HT-29 (cell line): ENCODE measurements at places on chromosomes 2 and 18. TPM values are rescaled to one million over a fixed set of nuclear protein-coding genes. Genes with fewer than 3 reads are reported as not detected.
A peak's percentile ranks its signal among the peaks of the same experiment; 100 is the strongest.

DNA sequence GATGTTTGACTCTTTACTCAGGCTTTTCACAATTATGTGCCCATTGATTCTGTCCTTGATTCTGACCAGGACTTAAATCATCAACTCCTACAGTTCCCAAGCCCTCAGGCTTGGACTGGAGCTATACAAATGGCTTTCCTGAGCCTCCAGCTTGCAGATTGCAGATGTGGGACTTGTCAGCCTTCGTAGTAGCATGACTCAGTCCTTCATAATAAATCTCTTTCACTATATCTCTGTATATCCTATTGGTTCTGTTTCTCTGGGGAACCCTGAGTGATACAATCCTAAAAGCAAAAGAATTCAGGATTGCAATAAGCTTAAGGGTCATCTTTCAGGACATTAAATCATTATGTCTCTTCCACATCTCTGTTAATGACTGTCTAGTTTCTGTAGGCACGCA, 356.6 kb downstream of the RIT2 start:
- no peak for DNase-seq

DNA sequence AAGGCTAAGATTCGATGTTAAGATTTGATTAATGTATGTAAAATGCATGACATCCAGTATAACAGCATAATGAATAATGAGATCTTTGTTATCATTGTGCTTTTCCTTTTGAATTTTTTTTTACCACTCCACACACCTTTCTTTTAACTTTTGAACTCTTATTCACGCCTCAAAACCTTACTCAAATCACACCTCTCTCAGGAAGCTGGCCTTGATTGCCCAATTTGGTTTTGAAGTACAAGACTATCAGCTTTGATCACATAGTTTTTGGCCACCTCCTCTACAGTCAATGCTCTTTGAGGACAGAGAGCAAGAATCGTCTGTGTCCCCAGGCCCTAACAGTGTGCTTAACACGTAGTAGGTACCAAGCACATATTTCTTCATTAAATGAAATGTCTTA, 29.9 kb upstream of the SLC9A2 start:
- no peak for DNase-seq

DNA sequence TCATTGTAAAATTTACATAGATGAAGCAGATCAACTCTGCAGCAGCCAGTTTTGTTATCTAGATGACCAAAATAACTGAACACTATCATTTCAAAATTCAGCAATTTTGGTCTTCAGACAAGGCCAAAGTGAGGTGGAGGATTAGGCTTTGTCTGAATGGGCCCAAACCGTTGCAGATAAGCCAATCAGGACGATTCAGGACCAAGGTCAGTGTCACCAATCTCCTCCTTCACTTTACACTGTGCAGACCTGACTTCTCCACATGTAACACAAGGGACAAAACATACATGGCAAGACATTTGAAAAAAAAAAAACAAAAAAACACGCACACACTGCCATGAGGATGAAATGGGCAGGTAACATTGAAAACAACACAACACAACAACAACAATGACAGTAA, 211.2 kb downstream of the NAPG start:
- no peak for DNase-seq

- DNase-seq = no peak
These were observed 83.8 kb upstream of the KLHL29 start for GRCh38 chr2:23301136-23301535.

DNA sequence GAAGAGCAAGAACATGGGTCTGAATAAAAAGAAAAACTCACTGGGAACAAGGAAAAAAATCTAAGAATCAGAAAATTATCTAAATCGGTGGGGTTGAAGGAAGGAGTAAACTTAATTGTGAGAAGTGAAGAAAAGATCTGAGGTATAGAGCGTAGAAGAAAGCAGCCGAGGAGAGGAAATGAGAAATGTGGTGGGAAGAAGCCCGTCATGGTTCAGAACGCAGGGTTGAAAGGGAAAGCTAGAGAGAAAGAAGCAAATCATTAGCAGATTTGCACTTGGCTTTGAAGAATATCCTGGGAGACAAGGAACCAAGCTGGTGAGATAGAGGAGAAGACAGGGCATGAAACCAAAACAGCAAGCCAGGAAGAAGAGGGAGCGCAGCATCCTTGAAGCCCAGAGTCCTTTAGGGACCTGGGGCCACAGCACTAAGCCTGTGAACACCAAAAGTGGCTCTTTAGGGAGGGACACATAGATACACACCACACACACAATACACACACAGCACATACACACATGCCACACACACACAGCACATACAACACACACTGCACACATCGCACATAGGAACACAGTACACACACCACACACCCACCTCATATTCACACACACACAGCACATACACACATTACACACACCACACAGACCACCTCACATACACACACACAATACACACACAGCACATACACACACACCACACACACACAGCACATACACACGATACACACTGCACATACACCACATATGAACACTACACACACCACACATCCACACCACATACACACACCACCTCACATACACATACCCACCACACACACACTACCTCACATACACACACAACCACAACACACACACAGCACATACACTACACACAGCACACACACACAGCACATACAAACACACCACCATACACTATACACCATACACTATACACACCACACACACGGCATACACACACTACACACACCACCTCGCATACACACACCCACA, 274.6 kb downstream of the ETAA1 start:
- DNase-seq = no peak

MRPL19 gene
- total RNA-seq = 41.7 and 65.3 TPM in 2 replicates

DNA sequence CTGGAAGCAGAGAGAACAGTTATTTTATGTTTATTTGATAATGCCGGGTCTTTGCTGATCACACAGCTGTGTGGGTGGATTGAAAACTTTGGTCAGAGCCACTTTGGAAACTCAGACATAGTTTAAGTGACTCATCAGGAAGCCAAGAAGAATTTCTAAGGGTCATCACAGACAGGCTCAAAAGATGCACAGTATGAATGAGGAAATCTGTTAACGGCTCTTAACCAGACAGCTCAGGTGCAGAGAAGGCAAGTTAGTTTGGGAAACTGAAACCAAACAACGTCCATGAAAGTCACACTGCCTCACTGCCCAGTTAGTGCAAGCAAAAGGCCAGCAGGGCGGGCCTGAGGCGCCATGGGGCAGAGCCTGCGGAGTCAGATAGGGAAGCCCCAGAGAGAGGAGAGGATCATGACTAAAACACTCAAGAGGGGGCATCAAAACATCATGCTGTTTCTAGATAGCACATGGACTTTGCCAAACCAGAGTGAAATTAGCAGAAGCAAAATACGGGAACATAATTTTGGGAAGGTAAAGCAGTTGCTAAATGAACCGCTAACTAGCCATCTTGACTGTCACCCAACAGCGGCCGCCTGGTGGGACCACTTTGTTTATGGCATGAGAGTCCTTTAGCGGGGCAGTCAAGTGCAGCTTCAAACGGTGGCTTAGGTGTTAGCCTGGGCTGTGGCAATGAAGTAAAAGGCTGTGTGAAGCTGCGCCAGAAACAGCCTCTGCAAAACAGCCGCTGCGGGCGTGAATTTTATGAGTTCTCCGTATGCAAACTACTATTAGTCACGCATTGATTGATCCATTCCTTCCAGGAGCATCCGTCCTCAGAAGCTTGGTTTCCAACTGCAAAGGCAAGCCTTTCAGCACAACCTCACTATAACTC, 101.2 kb downstream of the KCTD18 start:
- DNase-seq = peak; percentile 81

CNOT9 gene
- total RNA-seq = 60.1 and 64.3 TPM in 2 replicates

DTNB gene
- total RNA-seq = 2.9 and 3.6 TPM in 2 replicates

- no peak for DNase-seq
These were observed 83.6 kb upstream of the PIK3C3 start for GRCh38 chr18:41871229-41872000.

FMNL2 gene
- 1.7 and 1.9 TPM in 2 replicates for total RNA-seq
